ENCODE measurements at places on chromosomes 4 and X.

- DNase-seq = no peak
Measured at GRCh38 chr4:163353054-163353453, 9.4 kb downstream of the NPY5R start.

DNA sequence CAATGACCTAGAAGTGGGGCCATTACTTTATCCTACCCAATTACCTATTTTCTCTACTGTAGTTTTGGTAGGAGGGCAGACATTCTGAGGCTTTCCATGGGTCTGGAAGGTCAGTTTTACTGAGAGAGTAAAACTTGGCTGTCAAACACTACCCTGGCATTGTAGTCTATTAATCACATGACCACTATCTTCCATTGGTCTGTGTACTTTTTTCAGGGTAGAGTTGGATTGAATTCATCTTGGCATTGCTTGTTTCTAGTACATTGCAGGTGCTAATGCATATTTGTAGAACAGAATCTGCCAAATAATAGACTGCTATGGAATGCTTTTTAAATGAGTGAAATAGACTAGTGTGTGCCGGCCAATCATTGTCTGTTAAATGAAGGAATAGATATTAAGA, 271.9 kb downstream of the STIM2 start:
- DNase-seq = no peak

DNA sequence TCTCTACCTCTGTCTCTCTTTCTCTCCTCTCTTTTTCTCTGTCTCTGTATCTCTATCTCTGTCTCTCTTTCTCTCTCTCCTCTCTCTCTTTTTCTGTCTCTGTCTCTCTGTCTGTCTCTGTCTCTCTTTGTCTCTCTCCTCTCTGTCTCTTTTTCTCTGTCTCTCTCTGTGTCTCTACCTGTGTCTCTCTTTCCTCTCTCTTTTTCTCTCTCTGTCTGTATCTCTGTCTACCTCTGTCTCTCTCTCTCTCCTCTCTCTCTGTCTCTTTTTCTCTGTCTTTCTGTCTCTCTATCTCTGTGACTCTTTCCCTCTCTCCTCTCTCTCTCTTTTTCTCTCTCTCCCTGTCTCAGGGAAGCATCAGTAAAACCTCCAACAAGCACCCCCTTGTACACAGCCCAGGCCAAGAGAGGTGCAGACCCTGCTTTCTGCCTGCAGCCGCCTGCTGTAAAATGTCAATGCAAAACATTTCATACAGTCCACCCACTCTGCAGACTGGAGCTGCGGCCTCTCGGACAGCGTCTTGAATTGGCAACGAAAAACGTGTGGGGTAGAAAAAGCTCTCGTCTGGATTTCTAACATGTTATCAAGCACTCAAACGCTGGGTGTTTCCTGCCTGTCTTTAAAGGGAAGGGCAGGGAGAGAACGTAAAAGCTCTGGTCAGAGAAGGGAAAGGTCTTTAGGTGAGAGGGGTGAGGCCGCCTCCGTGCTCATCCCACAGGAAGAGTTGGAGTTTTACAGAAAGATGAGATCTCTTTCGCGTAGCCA, 3.7 kb upstream of the SHOX start:
- no peak for DNase-seq

DNA sequence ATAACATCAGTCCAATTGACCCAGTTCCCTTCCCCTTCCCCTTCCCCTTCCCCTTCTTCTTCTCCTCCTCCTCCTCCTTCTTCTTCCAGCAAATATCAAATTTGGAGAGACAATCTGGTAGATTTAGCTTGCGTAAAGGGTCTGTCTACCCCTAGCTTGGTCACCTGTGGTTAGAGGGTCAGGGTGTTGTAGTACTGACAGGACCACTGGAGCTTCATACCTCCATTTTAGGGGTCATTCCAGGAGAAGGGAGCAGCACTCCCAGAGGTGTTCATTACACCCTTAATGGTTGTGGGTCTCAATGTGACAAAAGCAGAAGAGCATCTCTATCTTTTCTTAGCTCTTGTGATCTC, 3.7 kb upstream of the FGB start:
- no peak for DNase-seq

DNA sequence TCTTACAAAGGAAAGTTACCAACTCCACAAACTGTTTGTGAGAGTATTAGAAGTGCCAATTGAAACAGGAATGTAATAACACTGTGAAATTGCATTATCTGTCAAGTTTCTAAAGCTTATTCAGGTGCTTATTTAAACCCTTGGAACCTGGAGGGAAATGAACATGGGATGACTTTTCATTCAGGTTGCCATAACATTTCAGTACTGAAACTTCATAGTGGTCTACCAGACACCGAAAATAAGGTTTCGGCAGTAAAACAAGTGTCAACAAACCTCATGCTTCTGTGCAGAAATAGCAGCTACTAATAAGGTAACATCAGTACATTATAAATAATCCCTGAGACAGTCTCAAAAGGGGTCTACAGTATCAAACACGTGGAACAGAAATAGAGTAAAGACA, 890.7 kb upstream of the INTU start:
- no peak for DNase-seq

GRCh38 chr4:122577189-122577553, 43.7 kb downstream of the IL21 start:
- DNase-seq = no peak

DNA sequence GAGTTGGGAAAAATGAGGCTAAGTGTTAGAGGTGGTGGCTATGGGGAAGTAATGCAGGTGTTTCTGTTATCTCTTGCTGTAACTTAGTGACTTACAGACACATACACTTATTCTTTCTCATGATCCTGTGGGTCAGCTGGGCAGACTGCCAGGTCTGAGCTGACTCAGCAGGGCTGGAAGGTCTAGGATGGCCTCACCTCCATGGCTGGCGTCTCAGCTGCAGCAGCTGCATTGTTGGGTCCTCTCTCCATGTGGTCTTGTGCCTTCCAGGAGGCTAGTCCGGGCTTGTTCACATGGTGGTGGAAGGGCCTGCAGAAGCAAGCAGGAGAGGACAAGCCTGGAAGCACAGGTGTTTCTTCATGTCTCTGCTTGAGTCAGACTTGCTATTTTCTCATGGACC, 172.7 kb downstream of the NHS start:
- no peak for DNase-seq

DNA sequence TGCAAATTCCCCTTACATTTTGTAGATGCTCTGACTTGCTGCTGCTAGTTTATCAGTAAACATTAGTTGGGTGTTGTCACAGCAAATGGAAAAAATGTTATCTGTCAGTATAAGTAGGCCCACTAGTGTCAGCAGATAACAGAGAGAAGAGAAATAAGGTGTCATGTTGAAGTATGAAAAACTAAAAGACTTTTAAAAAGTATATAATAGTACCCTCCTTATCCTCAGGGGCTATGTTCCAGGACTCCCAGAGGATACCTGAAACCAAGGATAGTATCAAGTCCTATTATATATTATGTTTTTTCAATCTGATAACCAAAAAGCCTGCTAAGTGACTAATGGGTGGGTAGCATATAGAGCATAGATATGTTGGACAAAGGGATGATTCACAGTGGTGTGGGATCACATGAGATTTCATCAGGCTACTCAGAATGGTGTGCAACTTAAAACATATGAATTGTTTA, 11.6 kb upstream of the BMP2K start:
- DNase-seq = no peak

DNA sequence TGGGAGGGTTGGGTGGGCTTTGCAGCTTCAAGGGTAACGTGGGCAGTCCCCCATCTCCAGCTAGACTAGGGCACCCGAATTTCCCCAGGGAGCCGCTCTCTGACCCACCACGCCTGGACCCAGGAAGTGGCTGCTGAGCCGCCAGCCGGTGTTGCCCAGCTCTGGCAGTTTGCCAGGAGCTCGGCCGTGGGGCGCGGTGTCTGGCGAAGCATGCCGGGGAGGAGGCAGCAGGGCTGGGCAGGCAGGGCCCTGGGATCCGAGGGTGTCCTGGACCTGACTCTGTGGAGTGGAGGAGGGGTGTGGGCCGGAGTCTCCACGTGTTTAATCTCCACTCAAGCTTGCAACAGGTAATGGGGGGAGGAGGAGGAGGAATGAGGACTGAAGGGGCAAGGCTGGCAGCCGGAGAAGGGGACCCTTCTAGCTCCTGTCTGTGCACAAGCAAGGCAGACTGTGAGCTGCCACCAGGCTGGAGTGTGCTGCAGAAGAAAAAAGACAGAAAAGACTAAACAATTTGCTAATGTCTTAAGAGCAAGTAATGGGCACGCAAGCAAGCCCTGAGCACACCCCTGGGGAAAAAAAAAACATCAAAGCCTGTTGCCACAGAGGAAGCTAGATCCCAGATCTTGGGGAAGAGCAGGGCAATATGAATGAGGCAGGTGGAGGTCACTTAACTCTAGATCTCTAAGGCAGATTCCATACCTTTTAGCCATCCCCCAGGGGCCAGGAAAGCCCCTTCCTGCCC, 2.4 kb downstream of the LONRF3 start:
- no peak for DNase-seq

DNA sequence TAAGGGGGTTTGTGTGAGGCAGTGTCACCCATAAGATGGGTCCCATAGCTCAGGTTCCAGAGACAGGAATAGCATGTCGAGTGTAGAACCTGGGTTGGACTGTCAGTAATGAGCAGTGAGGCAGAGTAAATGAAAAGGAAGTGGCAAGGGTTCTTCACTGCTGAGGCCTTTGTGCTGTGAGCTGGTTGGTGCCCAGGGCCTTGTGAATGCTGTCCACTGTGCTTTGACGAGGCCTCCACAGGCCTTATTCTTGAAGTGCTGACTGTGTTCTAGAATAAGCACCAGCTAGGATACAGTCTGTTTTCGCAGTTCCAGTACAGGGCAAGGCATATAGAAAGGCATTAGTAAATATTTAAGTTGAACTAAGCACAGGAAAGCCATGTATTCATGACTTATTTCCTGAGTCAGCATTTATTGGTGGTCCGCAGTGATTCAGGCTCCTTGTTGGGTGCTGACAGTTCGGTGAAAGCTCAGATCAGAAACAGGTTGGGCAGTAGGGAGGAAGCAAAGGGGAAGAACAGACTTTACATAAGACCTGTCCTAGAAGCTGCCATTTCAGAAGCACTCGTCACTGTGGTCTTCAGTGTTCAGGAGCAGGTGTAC, 25.6 kb upstream of the TADA2B start:
- peak; percentile 48 for DNase-seq

GRCh38 chr4:160352637-160353036, 1249.8 kb downstream of the RAPGEF2 start:
- no peak for DNase-seq

- DNase-seq = no peak
Measured at GRCh38 chr4:115117651-115118050, 4.2 kb upstream of the NDST4 start.

GRCh38 chrX:32893751-32894150, 317.6 kb downstream of the DMD start:
- no peak for DNase-seq

DNA sequence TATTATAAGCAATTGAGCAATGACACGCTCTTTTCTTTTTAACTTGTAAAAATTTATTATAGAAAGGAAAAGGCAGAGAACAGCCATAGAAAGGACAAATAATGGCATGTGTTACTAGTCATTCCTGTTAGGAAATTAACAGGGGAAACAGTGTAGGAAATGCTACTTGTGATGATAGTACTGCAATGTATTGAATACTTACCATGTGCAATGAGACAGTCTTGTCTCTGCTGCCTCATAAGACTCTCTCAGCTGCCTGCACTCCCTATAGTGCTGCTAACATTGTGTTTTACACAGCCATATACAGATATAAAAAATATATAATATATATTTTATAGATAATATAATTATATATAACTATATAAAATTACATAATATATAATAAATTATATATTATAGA, 62.3 kb upstream of the SHOX start:
- DNase-seq = no peak

GRCh38 chr4:174461466-174462106, 60.7 kb downstream of the HPGD start:
- DNase-seq = no peak

- peak; percentile 79 for DNase-seq
Measured at GRCh38 chrX:123961268-123962005, at the start of gene STAG2. TSS of gene STAG2 (plus strand) at chrX:123961706. CDS start at chrX:124022628, 60,922 bp downstream.

DNA sequence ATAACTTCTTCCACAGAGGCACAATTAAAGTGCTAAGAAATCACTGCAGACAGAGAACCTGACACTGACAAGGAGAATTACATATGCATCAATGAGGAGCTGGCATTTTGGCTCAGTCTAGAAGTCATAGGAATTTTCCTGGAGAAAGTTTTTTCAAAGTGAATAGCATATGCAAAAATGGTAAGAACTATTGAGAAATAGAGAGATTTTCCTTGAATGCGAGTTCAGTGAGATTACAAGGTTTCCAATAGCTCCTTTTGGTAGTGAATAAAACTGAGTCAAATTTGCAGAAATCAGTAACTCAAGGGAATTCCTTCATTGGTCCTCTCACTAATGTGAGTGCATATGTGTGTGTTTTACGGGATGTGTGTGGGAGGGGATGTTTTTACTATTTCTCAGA, 557.5 kb downstream of the PPARGC1A start:
- DNase-seq = no peak

DNA sequence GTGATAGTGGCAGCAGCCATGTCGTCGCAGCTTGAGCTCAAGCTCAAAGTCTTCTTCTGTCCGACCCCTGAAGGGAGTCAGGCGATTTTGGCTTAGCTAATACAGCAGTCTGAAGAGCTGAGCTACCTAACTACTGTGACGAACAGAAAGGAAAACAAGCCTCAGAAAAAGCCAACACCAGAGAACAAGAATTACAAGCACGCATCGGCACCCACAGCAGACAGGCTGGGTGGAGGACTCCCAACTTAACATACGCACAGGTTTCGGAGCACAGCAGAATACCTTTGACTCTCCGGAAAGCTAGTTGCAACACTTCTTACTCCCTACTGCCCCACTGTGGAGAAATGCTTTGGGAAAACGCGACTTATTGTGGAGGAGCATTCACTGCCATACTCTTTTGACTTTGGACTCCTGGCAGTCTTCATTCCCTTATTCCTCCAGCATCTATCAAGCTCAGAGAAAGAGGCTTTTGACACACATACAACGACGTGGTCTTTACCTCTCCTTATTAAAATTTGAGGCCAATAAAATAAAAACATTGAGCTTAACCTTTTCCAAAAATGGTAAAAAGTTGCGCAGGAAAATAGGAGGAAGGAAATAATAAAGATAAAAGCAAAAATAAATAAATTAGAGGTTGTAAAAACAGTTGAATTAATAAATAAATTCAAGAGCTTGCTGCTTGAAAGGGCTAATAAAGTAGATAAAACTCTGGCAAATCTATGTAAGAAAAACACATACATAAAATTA, 41.3 kb upstream of the GPC3 start:
- peak; percentile 13 for DNase-seq

DNA sequence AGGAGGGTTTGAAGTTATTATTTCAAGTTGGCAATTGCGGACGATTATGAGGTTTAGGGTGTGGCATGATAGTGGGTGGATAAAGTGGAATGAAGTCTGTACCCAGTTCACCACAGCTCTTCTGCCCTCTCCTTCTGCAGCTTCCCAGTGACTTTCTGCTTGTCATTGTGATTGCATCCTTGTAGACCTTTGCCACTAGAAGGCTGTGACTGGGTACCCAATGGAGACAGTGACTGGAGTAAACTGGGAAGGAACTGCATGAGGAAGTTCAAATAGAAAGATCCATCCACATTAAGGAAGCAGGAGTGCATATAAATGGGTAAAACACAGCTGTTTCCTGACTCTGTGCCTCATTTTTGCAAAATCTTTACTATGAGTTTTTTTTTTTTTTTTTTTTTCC, 53.5 kb upstream of the SPANXN3 start:
- no peak for DNase-seq

All from midbrain (tissue), 1 donor.